SIG-M5 (cell line): ENCODE measurements at places on chromosomes 3 and 15.

DNA sequence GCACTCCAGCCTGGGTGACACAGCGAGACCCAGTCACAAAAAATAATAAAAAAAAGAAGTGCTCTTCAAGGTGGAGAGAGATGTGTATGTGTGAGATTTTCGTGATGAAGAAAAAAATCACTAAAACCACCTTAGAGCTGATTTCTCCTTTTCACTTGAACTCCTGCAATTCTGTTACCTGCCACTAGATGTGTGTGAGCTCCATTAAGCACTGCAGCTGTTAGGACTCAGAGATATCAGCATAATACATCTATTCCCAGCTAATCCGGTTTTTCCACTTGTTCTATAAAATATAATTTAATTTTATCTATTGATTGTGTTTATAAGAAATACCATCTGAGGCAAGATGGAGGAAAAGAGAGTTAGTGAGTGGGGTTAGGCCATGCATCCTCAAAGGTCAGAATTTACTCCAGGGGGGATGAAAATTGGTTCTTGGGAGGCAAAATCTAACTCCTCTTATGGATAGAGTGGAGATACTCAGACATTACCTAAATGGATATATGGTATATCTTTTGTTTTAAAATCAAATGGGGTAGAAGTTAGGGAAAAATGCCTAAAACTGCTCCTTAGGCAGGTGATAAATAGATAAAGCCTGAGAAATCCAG is 152.7 kb downstream of the IL20RB start:
- DNase-seq, result no peak

DNA sequence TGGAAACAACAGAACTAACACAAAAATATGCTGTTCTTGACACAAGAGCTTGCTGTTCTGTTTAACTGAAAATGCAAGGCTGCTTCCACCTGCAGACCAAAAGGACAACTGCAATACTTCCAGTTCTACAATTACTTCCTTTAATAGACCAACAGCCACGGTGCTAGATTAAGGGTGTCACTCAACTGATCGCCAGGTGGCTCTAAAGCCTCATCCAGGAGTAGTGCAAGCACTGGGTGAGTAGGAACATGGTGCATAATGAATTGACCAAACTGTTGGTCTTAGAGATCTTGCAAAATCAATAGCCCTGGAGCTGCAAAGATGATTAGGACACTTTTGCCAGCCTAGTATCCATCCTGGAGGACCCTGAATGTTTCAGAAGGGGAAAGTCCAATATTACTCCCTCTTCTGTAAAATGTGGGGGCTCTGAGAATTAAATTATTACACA is 3.6 kb upstream of the CLDN16 start:
- DNase-seq, result no peak

DNA sequence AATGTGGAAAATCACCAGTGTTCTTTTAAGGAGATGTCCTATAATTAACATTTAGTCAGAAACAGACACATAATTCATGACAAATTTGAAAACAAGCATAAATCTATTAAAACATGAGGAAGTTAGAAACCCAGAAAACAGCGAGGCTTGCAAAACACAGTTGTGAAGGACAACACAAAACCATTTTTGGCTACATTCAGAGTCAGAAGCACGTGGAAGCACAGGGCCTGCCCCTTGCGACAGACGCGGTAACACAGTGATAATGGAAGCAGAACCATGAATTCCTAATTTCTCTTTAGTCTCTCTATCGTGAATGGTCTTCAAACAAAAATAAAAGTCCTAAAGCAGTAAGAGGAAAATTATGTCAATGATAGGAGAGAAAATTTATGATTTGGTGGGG is 12.2 kb downstream of the NCEH1 start:
- no peak for DNase-seq

GRCh38 chr15:48029642-48030041 is 91.1 kb upstream of the SLC24A5 start:
- DNase-seq, result no peak
